ENCODE measurements at places on chromosomes 12 and 14.
A peak's percentile ranks its signal among the peaks of the same experiment; 100 is the strongest.

DNA sequence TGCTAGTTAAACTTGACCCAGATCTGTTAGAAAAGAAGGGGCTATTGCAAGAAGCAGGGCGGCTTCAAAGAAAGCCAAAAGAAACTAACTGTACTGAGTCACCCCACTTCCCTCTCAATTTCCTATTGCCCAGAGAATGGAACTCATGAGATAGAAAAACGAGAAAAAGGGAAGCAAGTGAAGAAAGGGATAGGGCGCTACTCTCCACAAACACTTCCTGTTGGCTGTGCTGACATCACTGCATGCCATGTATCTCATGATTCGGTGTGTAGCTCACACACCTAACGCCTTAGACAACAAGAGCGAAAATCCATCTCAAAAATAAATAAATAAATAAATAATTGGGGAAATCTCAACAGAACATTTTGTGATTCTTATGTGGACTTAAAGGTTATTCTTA, 13.0 kb upstream of the P2RX4 start:
- DNase-seq: no peak

DNA sequence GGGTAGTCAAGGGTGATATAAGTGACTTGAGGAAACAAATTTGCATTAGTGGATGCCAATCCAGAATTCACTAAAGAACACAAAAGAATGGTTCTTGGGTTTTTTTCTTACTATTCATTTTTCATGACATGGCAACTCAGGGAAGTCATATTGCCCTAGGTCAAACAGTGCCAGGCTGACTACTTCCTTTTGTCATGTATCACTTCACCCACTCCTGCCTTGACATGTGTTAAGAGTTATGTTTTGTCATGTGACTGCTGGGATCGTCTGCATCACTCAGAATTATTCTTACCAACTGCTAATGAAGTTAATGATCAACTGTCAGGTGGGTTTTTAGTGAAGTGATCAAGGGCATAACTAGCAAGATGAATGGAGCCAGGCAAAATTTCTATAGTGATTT, 74.2 kb downstream of the PRORP start:
- DNase-seq: no peak

- DNase-seq: no peak
These were observed 94.3 kb downstream of the C12orf42 start for GRCh38 chr12:103401421-103401820.

- DNase-seq: no peak
These were observed 50.2 kb downstream of the C14orf132 start for GRCh38 chr14:96089401-96089800.

GRCh38 chr12:58727521-58727920, 192.8 kb downstream of the LRIG3 start:
- DNase-seq: no peak

DNA sequence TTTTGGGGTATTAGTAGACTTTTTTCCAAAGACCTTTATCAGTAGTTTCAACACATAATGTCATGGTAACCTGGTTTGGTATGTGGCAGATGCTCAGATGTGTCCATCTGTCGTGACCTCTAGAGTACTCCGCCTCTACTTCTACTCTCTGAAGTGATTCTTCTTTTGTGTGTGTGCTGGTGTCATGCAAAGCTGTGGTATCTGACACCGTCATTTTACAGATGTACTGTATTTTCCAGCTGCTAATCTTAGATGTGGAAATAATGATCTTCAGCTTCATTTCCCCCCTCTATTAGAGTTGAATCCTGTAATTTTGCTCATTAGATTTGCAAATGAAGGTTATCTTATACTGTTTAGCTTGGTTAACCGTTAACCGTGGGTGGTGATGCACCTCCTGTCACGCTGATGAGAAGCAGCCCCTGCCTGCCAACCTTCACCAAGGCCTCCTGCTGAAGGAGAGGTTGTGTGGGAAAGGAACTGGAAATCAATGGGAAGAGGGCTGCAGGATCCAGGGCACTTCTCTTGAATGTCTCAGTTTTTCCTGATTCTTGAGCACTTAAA, 222.4 kb upstream of the AMIGO2 start:
- DNase-seq: no peak

GRCh38 chr14:73203527-73203926, 33.8 kb upstream of the PAPLN start:
- DNase-seq: no peak

DNA sequence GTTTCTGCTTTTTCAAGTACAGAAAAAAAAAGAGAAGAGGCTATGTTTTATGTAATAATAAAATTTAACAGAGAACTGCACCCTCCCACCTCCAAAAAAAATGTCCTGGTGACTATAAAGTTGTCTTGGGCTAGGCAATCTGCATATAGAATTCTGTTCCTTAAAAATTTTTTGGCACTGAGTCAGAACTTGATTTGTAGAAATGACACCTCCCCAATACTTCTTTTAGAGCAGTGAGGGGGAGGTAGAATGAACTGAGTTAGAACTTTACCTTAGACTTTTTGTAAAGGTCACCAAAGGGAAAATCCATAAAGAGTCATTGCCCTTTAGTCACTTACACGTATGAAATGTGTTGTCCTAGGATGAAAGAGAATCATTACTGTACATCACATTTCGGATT, 80.0 kb downstream of the BTG1 start:
- no peak for DNase-seq

GRCh38 chr14:21268617-21269251, 508 bp downstream of the HNRNPC start:
- no peak for DNase-seq

DNA sequence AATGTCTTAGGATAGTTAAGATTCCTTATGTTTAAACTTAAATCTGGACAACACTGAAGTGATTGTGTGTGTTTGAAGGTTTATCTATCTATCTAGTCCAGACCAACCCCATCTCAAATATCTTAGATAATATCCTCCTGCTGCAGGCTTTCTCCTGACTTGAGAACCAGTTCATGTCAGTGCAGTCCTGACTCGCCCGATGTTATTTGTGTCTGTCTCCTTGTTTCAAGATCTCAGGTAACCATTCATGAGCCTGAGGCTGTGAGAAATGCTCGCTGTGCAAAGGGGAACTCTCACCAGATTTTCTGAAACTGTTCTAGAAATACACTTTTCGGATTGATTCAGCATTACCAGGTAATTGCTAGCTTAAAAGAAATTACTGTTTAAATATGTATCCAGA, 356.2 kb downstream of the SNAPC1 start:
- no peak for DNase-seq

DNA sequence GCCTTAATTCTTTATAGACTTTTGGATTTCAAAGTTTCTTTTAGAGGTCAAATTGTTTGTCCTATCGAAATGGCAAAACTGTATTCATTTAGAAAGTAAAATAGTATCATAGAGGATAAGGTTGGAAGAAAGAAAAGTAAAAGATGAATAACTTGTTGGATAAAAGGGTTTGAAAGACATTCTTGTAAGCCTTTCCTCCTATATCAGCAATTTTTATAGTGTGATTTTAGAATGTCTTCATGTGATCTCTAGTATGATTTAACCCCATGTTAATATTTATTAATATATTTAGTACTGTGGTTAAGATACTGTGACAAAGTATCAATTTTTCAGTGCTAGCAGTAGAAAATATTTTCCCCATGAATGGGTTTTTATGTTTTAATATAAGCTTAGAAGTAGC, 4.5 kb downstream of the ARF6 start:
- no peak for DNase-seq

DNA sequence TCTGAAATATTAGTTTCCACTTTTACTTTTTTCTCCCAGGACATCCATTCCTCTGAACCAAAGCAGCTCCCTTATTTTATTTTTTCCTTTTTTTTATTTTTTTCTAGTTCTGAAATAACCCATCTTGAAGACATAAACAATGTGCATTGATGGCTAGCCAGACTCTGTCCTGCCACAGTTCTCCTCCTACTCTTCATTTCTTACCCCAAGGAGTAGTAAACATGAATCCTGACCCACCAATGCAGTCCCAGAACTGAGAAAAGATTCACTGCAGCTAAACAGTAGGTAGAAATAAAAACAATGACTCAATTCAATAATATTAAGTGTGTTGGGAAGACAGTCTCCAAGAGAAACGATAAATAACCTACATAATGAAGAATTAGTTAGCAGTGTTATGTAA, 65.7 kb upstream of the NOVA1 start:
- DNase-seq: no peak

- DNase-seq: no peak
These were observed 23.3 kb downstream of the CLEC1A start for GRCh38 chr12:10075451-10075850.

- no peak for DNase-seq
These were observed 12.5 kb downstream of the PRDM4 start for GRCh38 chr12:107748472-107748871.

DNA sequence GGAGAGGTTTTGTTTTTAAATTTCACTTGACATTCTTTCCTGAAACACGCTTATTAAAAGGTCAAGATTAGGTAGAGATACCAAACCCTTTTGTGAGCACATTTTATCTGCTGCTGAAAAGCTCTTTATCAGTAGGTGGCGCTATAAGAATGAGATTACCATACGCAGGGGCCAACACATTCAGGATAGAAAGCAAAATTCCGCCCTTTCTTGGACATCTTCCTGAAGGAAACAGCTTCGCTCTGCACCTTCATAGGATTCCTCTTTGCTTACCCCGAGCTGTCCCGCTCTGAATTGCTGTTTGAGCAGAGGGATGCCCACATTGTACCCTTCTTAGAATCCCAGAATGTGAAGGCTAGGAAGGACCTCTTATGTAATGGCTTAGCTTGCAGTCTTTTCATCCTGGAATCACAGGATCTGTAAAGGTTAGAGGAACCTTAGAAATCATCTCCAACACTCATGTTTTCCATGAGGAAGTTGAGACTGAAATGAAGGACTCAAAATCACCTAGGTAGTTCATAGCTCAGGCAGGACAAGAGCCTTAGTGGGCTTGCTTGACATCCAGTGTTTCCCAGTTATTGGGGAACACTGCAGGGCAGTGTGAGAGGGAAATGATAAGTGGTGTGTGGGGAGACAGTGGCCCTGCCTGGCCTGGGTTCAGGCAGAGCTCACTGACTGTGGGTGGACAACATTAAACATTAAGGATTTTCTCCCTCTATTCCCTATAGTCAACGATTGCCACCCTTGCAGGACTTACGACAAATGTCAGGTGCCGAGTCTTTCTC, 38.7 kb upstream of the CRY1 start:
- no peak for DNase-seq

GRCh38 chr12:121776190-121777098, 17.0 kb downstream of the RHOF start:
- peak; percentile 83 for DNase-seq

DNA sequence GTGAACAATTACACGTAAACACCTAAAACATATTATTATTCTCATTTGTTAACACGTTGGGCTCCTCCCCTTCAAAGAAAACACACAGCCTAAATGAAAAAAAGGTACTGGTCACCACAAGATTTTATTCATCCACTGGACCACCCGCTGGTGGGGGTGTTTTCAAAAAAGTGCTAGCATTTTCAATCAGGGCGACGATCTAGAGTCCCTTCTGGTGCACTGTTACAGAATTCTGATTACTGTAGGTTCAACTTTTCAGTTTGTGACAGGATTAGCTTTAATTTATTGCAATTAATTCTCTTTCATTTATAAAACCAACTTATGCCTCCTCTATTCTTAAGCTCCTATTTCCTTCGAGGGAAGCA, 443 bp downstream of the MAGOHB start:
- no peak for DNase-seq
